Activated CD4-positive, alpha-beta memory T cell treated with anti-CD3 and anti-CD28 coated beads for 36 hours (primary cell): ENCODE measurements at places on chromosomes 11 and 22. TPM values are rescaled to one million over a fixed set of nuclear protein-coding genes. Genes with fewer than 3 reads are reported as not detected.

- H3K4me1 ChIP-seq, result peaks cover 51% of the 10 kb centered on the region
- no peaks in the 10 kb centered on the region for H3K27me3 ChIP-seq
Measured at GRCh38 chr11:83054904-83055380, 16.8 kb downstream of the RAB30 start.

- H3K4me1 ChIP-seq, result no peaks in the 10 kb centered on the region
- H3K27ac ChIP-seq, result no peak overlapping the region
Measured at GRCh38 chr11:70018816-70019215, 59.3 kb upstream of the ANO1 start.

- no peaks in the 10 kb centered on the region for H3K36me3 ChIP-seq
- no peak overlapping the region for H3K27ac ChIP-seq
- no peaks in the 10 kb centered on the region for H3K4me1 ChIP-seq
- peaks cover 32% of the 10 kb centered on the region for H3K27me3 ChIP-seq
Measured at GRCh38 chr11:134417871-134418840, 6.1 kb upstream of the B3GAT1 start.

GRCh38 chr11:111461460-111462235 lies 50.5 kb downstream of the BTG4 start:
- no peak overlapping the region for H3K27ac ChIP-seq
- DNase-seq, result no peak
- peaks cover 22% of the 10 kb centered on the region for H3K27me3 ChIP-seq
- H3K4me3 ChIP-seq, result no peak overlapping the region

GRCh38 chr11:14376920-14377319 lies 17.9 kb upstream of the RRAS2 start:
- H3K4me1 ChIP-seq, result peaks cover 34% of the 10 kb centered on the region
- no peak overlapping the region for H3K4me3 ChIP-seq
- H3K36me3 ChIP-seq, result no peaks in the 10 kb centered on the region
- DNase-seq, result no peak
- H3K27ac ChIP-seq, result no peak overlapping the region

DNA sequence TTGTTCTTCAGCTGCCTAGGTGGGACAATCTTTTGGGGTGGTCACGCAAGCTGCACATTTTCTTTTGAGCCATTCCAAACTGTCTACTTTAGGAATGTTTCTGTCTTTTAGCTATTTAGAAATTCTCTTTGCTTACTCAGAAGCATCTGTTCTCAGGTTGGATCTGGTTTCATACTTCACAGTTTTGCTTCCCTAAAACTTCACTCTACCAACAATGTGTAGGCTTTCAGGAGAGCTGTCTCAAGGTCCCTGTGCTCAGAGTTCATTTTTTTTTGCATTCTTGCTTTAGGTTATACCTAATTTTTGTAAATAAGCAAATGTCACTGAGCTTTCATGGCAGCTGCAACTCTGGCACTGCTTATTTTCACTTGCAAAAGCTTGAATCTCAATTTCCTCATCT lies 36.7 kb downstream of the CCDC90B start:
- no peak overlapping the region for H3K4me3 ChIP-seq
- no peaks in the 10 kb centered on the region for H3K4me1 ChIP-seq
- H3K27ac ChIP-seq, result no peak overlapping the region
- DNase-seq, result no peak
- H3K27me3 ChIP-seq, result no peaks in the 10 kb centered on the region
- no peaks in the 10 kb centered on the region for H3K36me3 ChIP-seq

GRCh38 chr11:70016666-70017367 lies 61.3 kb upstream of the ANO1 start:
- H3K27ac ChIP-seq, result no peak overlapping the region
- no peaks in the 10 kb centered on the region for H3K36me3 ChIP-seq
- H3K4me3 ChIP-seq, result no peak overlapping the region
- H3K4me1 ChIP-seq, result no peaks in the 10 kb centered on the region
- H3K27me3 ChIP-seq, result no peaks in the 10 kb centered on the region

GRCh38 chr11:46342239-46342638 lies 5.0 kb upstream of the DGKZ start:
- no peak for DNase-seq
- peak overlapping the region; percentile 11 for H3K27ac ChIP-seq
- H3K4me1 ChIP-seq, result peaks cover 65% of the 10 kb centered on the region
- H3K4me3 ChIP-seq, result no peak overlapping the region
- no peaks in the 10 kb centered on the region for H3K27me3 ChIP-seq
- H3K36me3 ChIP-seq, result no peaks in the 10 kb centered on the region

- H3K36me3 ChIP-seq, result no peaks in the 10 kb centered on the region
- H3K27ac ChIP-seq, result no peak overlapping the region
- H3K4me3 ChIP-seq, result no peak overlapping the region
- H3K4me1 ChIP-seq, result no peaks in the 10 kb centered on the region
- DNase-seq, result no peak
Measured at GRCh38 chr11:134691985-134692384, 279.9 kb upstream of the B3GAT1 start.

GRCh38 chr11:10875430-10876021 lies 17.7 kb upstream of the ZBED5 start:
- H3K27me3 ChIP-seq, result no peaks in the 10 kb centered on the region
- no peak overlapping the region for H3K4me3 ChIP-seq
- no peak overlapping the region for H3K27ac ChIP-seq
- peaks cover 11% of the 10 kb centered on the region for H3K4me1 ChIP-seq
- no peak for DNase-seq
- peaks cover 27% of the 10 kb centered on the region for H3K36me3 ChIP-seq

DNA sequence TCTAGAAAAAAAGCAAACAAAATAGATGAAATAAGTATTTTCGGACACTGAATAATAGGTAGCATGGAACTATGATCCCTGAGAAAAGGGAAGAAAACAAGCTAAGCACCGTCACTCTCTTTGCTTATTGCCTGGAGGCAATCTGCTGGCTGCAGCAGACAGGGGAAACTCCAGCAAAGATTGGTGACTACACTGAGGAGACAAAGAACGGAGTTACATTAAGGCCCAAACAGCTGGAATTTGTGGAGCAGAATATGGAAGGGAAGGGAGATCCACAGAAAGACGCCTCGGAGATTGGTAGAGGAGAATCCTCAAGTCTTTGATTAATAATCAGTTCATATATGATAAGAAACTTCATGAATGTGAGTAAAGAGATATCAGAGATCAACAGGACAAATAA lies 150.2 kb downstream of the TYR start:
- H3K27ac ChIP-seq, result no peak overlapping the region
- H3K4me1 ChIP-seq, result no peaks in the 10 kb centered on the region
- no peak overlapping the region for H3K4me3 ChIP-seq
- no peaks in the 10 kb centered on the region for H3K36me3 ChIP-seq
- DNase-seq, result no peak

DNA sequence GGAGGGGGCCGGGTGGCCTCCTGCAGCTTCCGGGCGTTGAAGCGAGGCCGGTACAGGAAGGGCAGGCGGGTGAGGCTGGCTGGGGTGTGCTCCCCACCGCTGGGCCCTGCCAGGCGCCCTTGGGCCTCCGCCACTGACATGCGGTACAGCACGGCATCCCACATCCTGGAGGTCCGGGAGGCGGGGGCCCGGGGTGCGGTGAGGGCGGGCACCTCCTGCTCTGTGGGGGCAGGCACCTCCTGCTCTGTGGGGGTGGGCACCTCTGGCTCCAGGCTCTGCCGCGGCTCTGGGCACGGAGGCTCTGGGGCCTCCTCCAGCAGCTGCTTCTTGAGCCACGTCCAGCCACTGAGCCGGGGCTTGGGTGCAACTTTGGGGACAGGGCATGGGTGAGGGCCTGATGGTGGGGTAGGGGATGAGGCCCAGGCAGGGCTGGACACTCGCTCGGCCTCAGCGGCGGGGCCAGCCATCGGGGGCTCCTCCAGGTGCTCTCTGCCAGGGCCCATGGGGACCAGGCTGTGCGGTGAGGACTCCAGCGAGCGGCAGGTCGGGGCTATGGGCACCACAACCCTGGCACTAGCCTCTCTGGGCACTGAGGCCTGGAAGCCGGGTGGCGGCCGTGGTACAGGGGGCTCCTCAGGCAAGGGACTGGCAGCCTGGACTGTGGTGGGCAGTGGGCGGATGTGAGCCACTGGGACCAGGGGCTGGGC lies 2.3 kb downstream of the PRR33 start:
- peak overlapping the region; percentile 20 for H3K4me3 ChIP-seq
- H3K36me3 ChIP-seq, result peaks cover 7% of the 10 kb centered on the region
- peak; percentile 84 for DNase-seq

GRCh38 chr11:34948696-34949095 lies 32.3 kb downstream of the PDHX start:
- DNase-seq, result no peak
- H3K27ac ChIP-seq, result no peak overlapping the region
- peaks cover 10% of the 10 kb centered on the region for H3K4me1 ChIP-seq
- H3K4me3 ChIP-seq, result no peak overlapping the region

DNA sequence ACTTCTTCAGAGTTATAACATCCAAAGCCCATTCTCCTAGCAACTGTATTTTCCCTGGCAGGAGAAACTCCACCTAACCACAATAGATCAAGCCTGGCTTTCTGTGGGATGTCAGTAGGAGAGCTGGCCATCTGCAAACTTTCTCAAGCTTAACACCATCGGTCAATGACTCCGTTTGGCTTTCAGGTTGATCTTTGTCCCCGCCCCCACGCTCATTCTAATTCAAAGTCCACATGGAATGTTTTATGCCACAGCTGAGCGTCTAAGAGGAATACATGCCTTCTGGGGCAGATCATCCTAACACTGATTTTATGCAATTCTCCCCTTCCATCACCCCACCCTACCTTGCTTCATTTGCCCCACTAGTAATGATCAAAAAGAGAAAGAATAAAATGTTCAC lies 4.8 kb downstream of the GVQW3 start:
- peaks cover 1% of the 10 kb centered on the region for H3K36me3 ChIP-seq
- no peak for DNase-seq
- no peak overlapping the region for H3K4me3 ChIP-seq
- H3K27me3 ChIP-seq, result no peaks in the 10 kb centered on the region

DNA sequence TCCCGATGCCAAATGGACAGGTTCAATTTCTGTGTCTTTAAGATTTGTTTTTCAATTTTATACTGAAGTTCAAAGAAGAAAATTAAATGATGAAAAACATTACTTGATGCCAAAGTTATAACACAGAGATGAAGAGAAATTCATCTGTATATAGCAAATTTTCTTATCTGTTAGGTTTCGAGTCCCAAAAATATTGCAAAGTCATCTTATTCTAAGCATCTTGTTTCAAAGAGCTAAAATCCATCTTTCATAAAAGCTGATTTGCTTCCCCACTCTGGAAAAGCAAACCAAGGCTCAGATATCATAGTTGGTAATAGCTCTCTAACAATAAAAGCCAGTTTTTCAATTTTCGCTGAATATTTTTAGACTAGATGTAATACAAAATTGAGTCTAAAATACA lies 19.0 kb upstream of the CCDC89 start:
- H3K27me3 ChIP-seq, result no peaks in the 10 kb centered on the region
- no peak overlapping the region for H3K27ac ChIP-seq
- DNase-seq, result no peak

- H3K36me3 ChIP-seq, result no peaks in the 10 kb centered on the region
- H3K4me1 ChIP-seq, result peaks cover 8% of the 10 kb centered on the region
- DNase-seq, result no peak
- no peak overlapping the region for H3K4me3 ChIP-seq
Measured at GRCh38 chr22:44589831-44590230, 91.8 kb upstream of the RTL6 start.

GRCh38 chr22:41369424-41369745 lies 12.4 kb upstream of the TEF start:
- no peak for DNase-seq
- H3K27me3 ChIP-seq, result no peaks in the 10 kb centered on the region
- peaks cover 4% of the 10 kb centered on the region for H3K4me1 ChIP-seq
- no peak overlapping the region for H3K27ac ChIP-seq

- H3K27me3 ChIP-seq, result no peaks in the 10 kb centered on the region
- H3K36me3 ChIP-seq, result no peaks in the 10 kb centered on the region
- no peak overlapping the region for H3K27ac ChIP-seq
- H3K4me1 ChIP-seq, result no peaks in the 10 kb centered on the region
- no peak overlapping the region for H3K4me3 ChIP-seq
- no peak for DNase-seq
Measured at GRCh38 chr11:100404907-100405306, 282.2 kb upstream of the ARHGAP42 start.

GRCh38 chr11:119533921-119534736 lies 111.2 kb upstream of the THY1 start:
- H3K27ac ChIP-seq, result no peak overlapping the region
- DNase-seq, result peak; percentile 71

DNA sequence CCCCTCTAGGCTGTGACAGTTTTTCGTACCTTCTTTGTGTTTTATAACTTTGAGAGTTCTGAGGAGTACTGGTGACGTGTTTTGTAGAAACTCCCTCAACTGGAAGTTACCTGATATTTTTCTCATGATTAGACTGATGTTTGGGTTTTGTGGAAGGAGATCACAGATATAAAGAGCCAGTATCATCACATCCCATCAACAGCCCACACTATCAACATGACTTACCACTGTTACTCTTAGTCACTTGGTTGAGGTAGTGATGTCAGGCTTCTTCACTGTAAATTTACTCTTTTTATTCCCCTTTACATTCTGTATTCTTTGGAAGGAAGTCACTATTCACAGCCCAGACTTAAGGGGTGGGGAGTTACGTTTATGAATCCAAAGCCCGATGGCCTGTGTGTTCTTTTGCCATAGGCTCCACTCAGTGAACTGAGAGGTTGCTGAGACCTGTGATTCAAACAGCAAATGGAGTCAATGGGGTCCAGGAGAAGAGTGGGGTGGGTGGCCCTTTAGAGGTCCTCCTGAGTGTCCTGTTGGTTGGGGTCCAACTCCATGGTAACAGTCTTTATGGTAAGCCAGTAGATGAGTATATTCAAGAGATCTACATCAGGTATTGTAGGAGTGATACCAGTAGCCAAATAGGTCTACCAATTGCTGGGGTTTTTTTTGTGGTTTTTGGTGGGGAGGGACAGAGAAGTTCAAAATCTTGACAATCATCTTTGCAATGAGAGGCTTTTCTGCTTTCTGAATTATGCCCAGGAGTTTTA lies 15.2 kb upstream of the MS4A4E start:
- no peak overlapping the region for H3K4me3 ChIP-seq
- DNase-seq, result no peak
- H3K27ac ChIP-seq, result no peak overlapping the region
- no peaks in the 10 kb centered on the region for H3K36me3 ChIP-seq

- no peak overlapping the region for H3K27ac ChIP-seq
- H3K36me3 ChIP-seq, result no peaks in the 10 kb centered on the region
- no peak overlapping the region for H3K4me3 ChIP-seq
- no peak for DNase-seq
Measured at GRCh38 chr11:119192111-119192510, 6.8 kb downstream of the NHERF4 start.

- peaks cover 34% of the 10 kb centered on the region for H3K4me1 ChIP-seq
- peaks cover 15% of the 10 kb centered on the region for H3K36me3 ChIP-seq
- no peak overlapping the region for H3K4me3 ChIP-seq
- no peaks in the 10 kb centered on the region for H3K27me3 ChIP-seq
- no peak for DNase-seq
Measured at GRCh38 chr11:119229741-119230140, 23.6 kb downstream of the CBL start.

GRCh38 chr11:15699978-15700377 lies 585.3 kb downstream of the INSC start:
- H3K27me3 ChIP-seq, result no peaks in the 10 kb centered on the region
- H3K36me3 ChIP-seq, result no peaks in the 10 kb centered on the region
- H3K4me3 ChIP-seq, result no peak overlapping the region
- no peaks in the 10 kb centered on the region for H3K4me1 ChIP-seq
- no peak overlapping the region for H3K27ac ChIP-seq

GRCh38 chr11:12808519-12808918 lies 134.3 kb downstream of the TEAD1 start:
- H3K4me1 ChIP-seq, result peaks cover 2% of the 10 kb centered on the region
- H3K27me3 ChIP-seq, result peaks cover 30% of the 10 kb centered on the region
- DNase-seq, result no peak
- H3K27ac ChIP-seq, result no peak overlapping the region
- no peaks in the 10 kb centered on the region for H3K36me3 ChIP-seq

The MMP13 gene
- not detected for total RNA-seq

The OR5AP2 gene
- not detected for total RNA-seq

The CHEK2 gene
- 36.0 TPM for total RNA-seq

The KDM4E gene
- total RNA-seq, result not detected

The RAB39A gene
- 0.71 TPM for total RNA-seq

The OR9Q2 gene
- not detected for total RNA-seq

The RIC3 gene
- total RNA-seq, result 5.6 TPM

The UBQLNL gene
- not detected for total RNA-seq

The ANO9 gene
- 45.6 TPM for total RNA-seq

The HTR3A gene
- total RNA-seq, result not detected
